ENCODE measurements at places on chromosomes 7 and 10.

GRCh38 chr7:77482015-77482414 lies 55.1 kb upstream of the PTPN12 start:
- peak; percentile 84 for DNase-seq

- DNase-seq: no peak
Measured at GRCh38 chr10:83357004-83357403, 782.3 kb upstream of the GHITM start.

GRCh38 chr10:116989439-116989838 lies 15.5 kb downstream of the SHTN1 start:
- DNase-seq: no peak

- DNase-seq: no peak
Measured at GRCh38 chr7:42167206-42167605, 69.8 kb downstream of the GLI3 start.

DNA sequence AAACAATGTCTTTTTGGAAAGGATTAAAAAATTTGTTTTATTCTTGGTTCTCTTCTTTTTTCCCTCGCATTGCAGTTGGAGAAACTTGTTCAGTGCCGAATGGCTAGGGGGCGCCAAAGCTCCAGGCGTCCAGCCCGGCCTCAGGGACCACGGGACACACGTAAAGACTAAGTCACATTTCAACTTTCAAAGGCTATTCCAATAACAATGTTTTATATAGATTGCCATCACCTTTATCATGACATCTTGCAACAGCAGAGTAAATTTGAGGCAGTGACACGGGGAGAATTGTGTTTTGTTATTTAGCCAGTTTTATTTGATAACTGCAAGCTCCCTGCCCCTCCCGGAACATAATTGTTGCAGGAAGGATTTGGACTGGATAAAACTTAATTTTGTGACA lies 2.2 kb upstream of the IGFBP3 start:
- no peak for DNase-seq

- peak; percentile 46 for DNase-seq
Measured at GRCh38 chr7:107622429-107622828, 38.2 kb upstream of the SLC26A4 start.

- DNase-seq: no peak
Measured at GRCh38 chr7:22865602-22865960, 42.9 kb upstream of the TOMM7 start.

GRCh38 chr10:78853864-78854263 lies 214.9 kb upstream of the ZMIZ1 start:
- DNase-seq: no peak

- no peak for DNase-seq
Measured at GRCh38 chr10:44161184-44161583, 223.7 kb downstream of the CXCL12 start.

GRCh38 chr10:20185116-20185515 lies 368.9 kb downstream of the PLXDC2 start:
- DNase-seq: no peak

DNA sequence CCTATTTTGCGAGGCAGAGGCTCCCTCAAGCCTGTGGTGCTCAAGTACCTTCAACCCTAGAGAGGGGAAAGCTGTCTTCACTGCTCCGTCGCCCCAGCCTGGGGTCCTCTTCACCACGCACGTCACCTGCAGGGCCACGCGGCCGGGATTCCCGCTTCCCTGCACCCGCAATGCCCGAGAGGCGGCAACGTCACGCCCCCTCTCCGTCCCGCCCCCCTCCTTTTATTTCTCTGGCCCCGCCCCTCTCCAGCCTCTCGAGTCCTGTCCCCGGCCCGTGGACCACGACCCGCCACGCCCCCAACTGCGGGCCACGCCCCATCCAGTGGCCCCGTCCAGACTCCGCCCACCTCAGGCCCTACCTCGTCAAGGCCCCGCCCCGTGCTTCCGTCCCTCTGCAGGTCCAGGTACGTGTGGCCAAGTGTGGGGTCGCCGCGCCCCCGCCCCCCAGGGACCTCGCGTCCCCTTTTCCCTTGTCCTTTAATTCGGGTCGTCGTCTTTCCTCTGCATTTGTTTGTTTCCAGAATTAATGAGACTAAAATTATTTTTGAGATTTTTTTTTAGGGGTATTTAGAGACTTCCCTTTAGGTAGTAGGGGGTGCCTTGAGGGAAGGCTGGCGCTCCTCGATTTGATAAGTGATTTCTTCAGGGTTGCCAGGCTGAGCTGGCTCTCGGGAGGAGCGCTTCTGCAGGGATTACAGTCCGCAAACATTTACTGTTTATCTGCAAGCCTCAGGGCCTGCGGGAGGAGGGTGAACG lies 69.8 kb upstream of the BAIAP2L1 start:
- DNase-seq: no peak

GRCh38 chr7:140696024-140696679 lies 356 bp upstream of the NDUFB2 start:
- no peak for DNase-seq

GRCh38 chr7:44287488-44288380 lies 37.7 kb downstream of the CAMK2B start:
- DNase-seq: no peak

- no peak for DNase-seq
Measured at GRCh38 chr10:34292675-34293074, 522.4 kb downstream of the PARD3 start.

DNA sequence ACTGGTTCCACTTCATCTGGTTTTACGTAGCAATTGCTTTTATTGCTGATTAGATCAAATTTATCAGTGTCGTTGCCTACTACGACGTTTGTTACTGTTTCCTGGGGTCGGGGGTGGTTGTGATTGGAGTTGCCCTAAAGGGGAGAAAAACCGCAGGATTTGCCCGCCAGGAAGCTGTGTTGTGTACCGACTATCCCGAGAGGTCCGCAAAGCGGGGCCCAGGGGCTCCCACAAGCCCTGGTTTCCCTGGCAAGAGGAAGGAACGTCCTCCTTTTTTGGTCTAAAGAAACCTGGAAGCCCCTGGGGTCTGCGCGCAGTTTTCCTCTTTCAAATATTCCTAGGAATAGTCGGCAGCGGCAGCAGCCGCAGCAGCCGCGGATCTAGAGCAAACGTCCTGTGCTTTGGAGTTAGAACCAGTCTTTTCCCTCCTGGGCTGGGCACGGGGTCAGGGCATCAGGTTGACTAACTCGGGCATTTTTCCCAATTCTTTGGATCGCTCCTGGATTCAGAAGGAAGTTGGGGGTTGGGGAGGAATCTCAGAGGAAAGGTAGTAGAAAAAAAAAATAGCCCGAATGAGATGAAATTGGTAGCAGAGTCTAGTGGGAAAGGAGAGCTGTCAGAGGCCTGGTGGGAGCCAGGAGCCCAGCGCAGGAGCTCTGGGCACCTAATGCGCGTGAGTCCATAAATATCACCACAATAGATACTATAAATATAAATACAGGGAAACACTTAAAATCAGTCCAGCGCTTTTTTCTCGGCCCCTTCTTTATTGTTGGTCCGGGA lies 4.6 kb downstream of the VAX1 start:
- no peak for DNase-seq

- DNase-seq: no peak
Measured at GRCh38 chr10:3067118-3067858, at the start of gene PFKP. Gene PFKP, plus strand, starts transcription at chr10:3067548. Its CDS starts 48 bp downstream, at chr10:3067596.

GRCh38 chr10:13102002-13102794 lies 2.2 kb downstream of the OPTN start:
- no peak for DNase-seq

DNA sequence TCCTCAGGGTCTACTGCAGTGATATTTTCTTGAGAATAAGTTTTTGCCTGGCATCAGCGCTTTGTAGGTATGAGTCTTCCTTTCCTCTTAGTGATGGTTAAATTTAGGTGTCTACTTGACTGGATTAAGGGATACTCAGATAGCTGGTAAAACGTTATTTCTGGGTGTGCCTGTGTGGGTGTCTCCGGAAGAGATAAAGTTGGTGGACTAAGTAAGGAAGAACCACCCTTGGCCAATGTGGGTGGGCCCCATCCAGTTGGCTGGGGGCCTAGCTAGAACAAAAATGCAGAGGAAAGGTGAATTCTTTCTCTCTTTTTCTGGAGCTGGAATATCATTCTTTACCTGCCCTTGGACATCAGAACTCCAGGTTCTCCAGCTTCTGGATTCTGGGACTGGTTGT lies 138.8 kb downstream of the ADCYAP1R1 start:
- DNase-seq: no peak

- DNase-seq: no peak
Measured at GRCh38 chr7:99313204-99313573, 12.5 kb upstream of the ARPC1A start.

DNA sequence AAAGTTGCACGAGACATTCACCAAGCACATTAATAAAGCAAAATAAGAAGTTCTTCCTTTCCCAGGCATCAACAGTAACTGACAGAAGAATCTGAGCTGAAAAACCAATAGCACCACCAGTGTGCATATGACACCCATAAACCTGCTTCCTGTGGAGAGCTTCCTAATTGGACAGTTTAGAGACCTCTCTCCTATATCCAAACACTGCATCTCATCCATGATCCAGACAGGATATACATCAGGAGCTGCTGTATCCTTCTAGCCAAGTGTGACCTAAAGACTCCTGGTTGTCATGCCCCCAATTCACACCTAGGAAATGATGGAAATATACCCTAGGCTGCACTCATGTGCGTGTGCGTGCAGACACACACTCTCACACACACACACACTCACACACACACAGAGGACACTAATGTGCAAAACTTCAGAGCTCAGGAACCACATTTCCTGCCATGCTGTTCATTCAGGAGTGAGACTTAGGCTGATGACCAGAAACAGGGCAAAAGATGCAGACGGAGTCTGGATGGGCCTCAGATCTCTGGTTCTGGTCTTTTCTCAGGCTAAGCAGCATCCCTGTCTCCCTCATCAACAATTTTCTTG lies 58.0 kb downstream of the MAP3K8 start:
- DNase-seq: no peak

GRCh38 chr10:8852546-8852945 lies 798.1 kb downstream of the GATA3 start:
- DNase-seq: no peak

DNA sequence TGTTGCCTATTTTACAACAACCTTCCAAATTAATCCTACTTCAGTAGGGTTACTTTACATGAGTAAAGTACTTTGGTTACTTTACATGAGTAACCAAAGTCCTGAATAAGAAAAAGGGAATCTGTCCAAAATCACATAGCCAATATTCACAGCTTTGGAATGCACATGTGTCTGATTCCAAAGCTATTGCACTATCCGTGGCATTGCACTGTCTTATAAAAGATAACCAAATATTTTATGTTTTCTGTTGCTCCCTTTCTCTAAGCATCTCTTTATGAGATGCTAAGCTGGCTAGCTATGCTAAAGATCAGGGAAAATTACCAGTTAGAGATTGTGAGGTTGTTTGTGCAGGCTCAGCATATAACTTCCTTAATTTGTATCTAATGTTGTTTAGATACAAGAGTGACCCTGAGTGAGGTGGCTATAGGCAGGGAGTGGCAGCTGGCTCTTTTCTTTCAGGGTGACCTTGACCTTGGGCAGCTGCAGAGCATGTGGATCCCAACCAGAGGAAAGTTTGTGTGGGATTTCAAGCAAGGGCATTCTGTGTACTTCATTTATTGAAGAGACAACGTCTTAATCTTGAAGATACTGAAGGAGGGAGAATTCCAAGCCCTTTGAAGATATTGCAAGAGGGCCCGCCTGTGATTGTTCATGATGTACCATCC lies 366.1 kb upstream of the ANKRD30A start:
- DNase-seq: peak; percentile 73

DNA sequence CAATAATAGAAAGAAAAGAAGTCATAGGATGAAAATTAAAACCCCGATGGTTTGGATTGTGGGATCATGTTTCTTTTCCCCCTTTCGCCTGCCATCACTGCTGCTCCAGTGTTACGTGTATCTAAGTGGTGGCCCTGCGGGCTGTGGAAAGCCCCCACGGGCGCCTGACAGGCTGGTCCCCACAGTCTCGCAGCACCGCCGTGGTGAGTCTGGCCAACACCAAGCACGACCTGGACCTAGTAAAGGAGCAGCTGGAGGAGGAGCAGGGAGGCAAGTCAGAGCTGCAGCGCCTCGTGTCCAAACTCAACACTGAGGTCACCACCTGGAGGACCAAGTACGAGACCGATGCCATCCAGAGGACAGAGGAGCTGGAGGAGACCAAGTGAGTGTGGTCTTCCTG lies 19.5 kb downstream of the MYH16 start:
- DNase-seq: no peak

DNA sequence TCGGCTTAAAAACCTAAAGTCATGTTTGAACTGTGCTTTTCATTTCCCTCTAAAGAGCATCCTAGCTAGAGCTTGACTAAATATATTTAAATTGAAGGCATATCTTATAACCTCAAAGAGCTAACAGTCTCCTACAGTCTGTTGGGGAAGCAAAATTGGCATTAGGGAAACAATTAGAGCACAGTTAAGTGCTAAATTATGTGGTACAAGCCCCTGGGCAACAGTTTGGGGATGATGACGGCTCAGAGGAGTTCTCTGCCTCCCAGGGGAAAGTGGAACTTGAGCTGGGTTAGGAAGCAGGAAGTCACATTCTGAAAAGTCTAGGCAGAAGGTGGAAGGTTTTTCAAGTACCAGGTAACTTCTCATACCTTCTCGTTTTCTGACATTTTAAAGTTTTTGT lies 18.6 kb upstream of the GOT1 start:
- DNase-seq: no peak

GRCh38 chr10:118547282-118547681 lies 48.2 kb downstream of the PRLHR start:
- no peak for DNase-seq

- peak; percentile 82 for DNase-seq
Measured at GRCh38 chr10:17353568-17354300, 100.7 kb downstream of the ST8SIA6 start.

DNA sequence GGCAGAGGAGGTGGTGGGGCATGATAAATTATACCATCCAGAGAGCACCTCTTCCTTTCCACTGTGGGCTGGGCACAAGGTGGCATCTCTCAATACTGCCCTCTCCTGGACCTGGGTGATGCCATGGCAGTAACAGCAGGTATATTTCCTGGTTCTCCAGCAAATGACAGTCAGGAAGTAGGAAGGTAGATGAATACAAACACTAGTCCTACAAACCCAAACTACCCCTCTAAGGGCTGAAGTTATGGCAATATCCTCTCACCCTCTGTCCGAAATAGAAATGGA lies 1004.9 kb downstream of the KCNMA1 start:
- no peak for DNase-seq
